NT2/D1 (cell line): ENCODE measurements at places on chromosomes 7 and 10.

DNA sequence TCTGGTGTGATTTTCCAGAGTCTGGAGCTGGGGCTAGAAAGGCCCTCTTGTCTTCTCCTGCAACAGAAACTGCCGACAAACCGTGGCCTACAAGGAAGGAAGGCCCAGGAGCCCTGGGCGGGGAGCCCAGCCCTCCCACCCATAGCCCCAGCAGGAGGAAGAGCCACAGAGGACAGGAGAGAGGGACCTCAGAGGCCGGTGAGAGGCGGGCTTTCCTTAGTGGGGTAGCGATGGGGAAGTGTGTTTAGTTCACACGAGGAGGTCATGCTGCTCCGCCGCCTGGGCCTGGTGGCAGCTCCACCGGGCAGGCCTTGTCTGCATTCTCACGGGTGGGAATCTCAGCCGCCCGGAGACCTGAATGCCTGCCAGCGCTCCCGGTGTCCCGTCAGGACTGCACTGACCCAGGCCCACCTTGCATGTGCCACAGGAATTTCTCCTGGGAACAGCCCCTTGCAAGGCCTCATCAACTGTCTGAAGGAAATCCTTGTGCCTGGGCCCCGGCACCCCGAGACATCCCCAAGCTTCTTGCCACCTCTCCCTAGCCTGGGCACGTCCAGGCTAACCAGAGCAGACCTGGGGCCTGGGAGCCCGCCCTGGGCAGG is 50.9 kb downstream of the ZNF467 start:
- DNase-seq: no peak

DNA sequence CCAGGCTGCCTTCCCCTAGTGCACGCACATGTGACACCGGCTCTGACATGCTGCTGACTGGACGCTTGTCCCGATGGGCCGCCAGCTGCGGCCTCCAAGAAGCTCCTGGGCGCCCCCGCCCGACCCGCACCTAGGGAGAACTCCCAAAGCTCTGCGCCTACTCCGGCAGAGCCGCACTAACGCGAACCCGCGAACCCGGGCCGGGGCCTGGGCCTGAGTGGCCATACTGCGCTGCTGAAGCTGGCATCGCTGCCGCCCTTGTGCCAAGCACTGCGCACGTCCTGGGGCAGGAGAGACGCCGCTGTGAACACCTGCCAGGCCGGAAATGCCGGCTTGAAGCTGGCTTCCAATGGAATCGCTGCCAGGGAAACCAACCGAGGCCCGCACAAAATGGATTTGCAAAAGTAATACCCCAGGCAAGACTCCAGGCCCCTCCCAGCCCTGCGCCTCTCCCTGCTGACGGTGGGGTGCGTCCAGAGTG is 85.1 kb downstream of the WASHC2A start:
- DNase-seq: no peak

DNA sequence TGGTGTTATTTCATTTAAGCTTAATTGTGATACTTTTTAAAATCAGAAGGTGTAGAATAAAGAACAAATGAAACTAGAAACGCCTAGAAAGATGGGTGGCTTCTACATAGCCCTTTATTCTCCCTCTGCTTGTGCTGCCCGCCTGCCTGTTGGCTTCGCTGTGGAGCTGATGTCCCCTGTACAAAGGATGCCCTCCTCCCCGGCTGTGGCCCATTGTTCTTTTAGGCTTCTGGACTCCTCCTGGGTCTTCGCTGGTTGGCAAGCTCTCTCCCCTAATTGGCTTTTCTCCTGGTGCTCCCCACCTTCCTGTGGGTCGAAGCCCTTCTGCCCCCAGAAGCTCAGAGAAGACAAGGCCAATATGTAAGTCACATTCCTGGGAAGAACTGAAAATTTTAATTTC is 98.2 kb downstream of the FANK1 start:
- no peak for DNase-seq

DNA sequence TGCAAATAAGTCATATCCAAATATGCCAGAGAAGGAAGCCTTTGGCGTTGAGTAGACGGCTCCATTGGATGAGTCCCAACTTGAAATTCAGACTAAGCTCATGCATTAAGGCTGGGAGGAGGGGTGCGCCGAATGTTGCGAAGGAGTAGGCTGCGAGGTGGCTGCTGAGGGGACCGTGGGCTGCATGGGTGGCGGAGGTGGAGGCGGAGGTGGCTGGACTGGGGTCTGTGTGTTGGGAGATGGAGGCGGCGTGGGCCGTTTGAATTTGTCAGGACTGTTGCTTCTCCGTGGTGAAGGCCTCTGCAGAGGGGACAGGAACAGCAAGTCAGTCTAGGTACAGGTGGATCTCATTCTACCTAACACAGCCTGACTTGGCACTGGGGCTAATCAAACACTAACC is 39.6 kb upstream of the MRLN start:
- no peak for DNase-seq

DNA sequence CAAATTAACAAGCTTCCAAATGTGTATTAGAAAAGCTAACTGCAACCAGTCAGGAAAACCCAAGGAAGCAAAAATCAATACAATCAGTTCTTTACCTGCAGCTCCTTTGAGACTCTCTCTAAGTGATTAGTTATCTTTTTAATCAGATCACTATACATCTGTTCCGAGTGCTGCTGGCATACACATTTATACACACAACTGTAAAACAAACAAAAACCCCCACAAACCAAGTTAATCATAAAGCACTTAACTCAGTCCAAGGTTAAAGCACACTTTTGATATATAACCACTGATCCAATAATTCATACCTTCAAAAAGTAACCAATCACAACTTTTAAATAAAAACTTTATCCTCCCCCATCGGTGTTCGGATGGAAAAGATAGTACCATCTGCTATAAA is 25.6 kb downstream of the CACUL1 start:
- DNase-seq: no peak
